ENCODE measurements at places on chromosomes 1 and 21.
A peak's percentile ranks its signal among the peaks of the same experiment; 100 is the strongest.

DNA sequence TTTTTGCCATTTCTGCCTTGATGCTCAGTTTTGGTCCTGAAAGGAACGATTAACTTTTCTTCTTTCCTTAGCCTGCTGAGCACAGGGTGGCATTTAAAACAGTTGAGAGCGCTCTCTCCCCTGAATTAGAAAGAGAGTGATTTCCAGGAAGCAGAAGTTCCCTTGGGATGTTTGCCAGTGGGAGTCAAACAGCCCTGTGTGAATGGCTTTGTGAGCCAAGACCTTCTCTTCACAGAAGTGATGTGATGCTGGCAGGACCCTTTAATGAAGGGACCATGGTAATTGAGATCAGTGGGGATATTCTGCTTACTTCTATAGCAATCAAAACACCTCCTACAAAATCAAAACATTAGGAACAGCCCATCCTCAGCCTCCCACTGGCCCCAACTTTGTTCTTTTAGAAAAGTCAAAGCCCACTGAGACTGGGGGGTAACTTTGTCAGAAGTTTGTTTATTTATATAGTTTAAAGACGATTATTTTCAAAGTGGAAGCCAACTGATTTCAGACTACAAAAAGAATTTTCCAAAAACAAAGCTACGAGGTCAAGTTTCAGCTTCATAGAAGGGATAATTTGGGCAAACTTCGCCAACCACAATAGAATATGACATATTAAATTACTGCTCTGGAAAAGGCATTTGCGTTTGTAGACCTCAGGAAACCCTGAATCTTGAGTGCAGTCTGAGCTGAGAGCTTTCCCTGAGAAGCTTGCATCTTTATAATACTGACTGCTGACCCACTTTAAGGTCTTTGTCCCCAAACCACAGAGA lies 122.7 kb downstream of the GABPA start:
- no peak for DNase-seq

- DNase-seq = no peak
These were observed 22.9 kb upstream of the DIP2A start for GRCh38 chr21:46435786-46436227.

GRCh38 chr1:61980561-61980960 lies 214.1 kb upstream of the L1TD1 start:
- DNase-seq = no peak

GRCh38 chr1:34427170-34427569 lies 250.5 kb downstream of the C1orf94 start:
- DNase-seq = no peak

GRCh38 chr1:112935461-112936111 lies 20.4 kb downstream of the SLC16A1 start:
- no peak for DNase-seq

GRCh38 chr1:180176965-180177364 lies 22.3 kb downstream of the QSOX1 start:
- DNase-seq = no peak

- DNase-seq = no peak
These were observed 6.3 kb upstream of the GPR25 start for GRCh38 chr1:200866521-200866920.

GRCh38 chr1:44014365-44015104 lies 16.7 kb downstream of the SLC6A9 start:
- no peak for DNase-seq

DNA sequence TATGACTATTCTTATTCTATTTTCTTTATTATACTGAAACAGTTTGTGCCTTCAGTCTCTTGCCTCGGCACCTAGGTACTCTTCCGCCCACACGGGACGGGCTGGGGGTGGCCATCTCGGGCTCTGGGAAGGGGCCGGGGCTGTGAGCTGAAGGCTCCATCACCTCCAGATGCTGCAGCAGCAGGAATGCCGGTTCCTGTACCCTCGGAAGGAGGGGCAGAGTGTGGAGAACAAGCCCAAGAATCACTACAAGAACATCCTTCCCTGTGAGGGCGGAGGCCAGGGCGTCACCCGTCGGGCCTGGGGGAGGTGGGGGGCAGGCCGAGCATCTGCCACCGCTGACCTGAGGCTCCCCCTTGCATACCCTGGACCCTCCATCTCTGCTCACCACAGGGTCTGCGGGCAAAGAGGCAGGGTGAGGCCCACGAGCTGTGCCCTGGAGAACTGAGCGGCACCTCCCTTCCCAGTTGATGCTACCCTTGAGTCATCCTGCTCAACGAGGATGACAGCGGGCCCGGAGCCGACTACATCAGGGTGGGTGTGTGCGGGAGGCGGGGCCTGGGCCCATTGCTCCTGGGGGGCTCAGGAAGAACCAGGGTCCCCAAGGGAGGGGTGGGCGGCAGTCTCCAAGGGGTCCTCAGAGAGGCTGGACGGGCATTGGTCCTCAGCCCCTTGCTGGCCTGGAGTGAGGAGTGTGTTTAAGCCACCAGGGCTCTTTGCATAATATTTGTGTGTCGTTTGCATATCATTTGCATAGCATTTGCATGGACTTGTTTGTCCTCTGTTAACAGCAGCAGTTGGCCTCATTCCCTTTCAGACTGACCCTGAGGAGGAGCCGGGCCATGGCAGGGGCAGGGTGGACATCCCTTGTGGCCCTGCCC lies 7.5 kb downstream of the RNF223 start:
- peak; percentile 38 for DNase-seq

GRCh38 chr1:156423422-156424352 lies 54.7 kb downstream of the RHBG start:
- no peak for DNase-seq

- peak; percentile 64 for DNase-seq
These were observed 38.5 kb upstream of the TDRD10 start for GRCh38 chr1:154463512-154463990.

GRCh38 chr1:161839591-161839990 lies 73.5 kb downstream of the ATF6 start:
- DNase-seq = no peak

GRCh38 chr1:15625056-15625917 lies 8.0 kb downstream of the DDI2 start:
- no peak for DNase-seq

DNA sequence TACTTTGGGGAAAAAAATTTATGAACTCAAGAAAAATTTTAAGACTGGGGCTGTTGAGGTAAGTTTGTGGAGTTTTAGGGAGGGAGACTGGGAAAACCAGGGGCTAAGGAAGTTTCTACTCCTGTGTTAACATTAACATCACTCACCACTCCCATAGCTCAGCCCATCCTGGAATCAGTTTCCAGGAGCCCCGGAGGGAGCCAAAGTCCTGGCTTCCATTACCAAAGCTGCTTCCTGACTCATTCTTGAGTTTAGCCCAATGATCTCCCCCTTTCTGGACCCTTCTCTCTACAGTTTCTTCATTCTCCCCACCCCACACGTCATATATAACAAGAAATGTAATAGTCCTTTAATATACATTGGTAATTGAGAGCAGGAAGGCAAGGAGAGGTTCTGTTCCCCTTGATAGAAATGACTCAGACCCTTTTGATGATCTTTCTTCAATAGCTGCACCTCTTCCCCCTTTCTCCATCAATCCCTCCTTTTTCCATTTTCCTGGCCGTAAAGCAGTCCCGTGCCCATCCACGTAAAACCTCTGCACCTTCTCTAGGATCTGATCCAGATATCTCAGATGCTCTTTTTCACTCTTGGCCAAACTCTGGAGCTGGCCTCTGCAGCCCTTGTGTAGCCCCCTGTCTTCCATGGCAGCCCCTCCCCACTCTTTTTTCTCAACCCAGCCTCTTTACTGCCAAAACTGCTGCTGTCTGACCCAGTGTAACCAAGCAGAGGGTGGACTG lies 4.6 kb upstream of the PIAS3 start:
- no peak for DNase-seq

GRCh38 chr1:204225841-204226735 lies 12.3 kb upstream of the GOLT1A start:
- DNase-seq = no peak

- no peak for DNase-seq
These were observed 27.8 kb downstream of the ZBTB17 start for GRCh38 chr1:15948091-15948591.

- DNase-seq = no peak
These were observed 113.4 kb upstream of the RAVER2 start for GRCh38 chr1:64631346-64632034.

GRCh38 chr21:14889080-14889810 lies 175.6 kb downstream of the NRIP1 start:
- no peak for DNase-seq

GRCh38 chr1:201916649-201917249 lies 28.1 kb downstream of the SHISA4 start:
- DNase-seq = no peak

- no peak for DNase-seq
These were observed 54.5 kb upstream of the FGGY start for GRCh38 chr1:59242370-59242769.

GRCh38 chr1:171984850-171985485 lies 143.7 kb downstream of the DNM3 start:
- peak; percentile 45 for DNase-seq

- DNase-seq = no peak
These were observed 52.1 kb downstream of the MIGA1 start for GRCh38 chr1:77831566-77831965.

DNA sequence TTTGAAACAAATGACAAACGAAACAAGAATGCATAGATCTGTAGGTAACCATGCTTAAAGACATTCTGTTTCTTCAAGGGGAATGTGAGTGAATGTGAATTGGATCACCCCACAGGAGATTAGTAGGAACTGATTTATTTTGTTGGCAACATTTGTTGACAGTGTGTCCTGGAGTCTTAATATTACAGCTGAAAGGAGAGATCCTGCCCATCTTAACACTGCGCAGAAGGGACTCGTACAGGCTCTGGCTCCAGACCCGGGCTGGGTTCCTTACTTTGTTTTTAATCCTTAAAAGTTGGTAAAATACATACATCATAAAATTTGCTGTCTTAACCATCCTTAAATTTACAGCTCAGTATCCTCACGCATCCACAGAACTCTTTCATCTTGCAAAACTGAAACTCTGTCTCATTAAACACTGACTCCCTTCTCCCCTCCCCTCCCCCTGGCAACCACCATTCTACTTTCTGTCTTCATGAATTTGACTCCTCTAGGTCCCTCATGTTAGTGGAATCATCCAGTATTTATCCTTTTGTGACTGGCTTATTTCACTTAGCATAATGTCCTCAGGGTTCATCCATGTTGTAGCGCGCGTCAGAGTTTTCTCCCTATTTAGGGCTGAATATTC lies 74.1 kb downstream of the GALNT2 start:
- DNase-seq = no peak

- no peak for DNase-seq
These were observed 126.2 kb downstream of the SIK1 start for GRCh38 chr21:43300496-43301408.

DNA sequence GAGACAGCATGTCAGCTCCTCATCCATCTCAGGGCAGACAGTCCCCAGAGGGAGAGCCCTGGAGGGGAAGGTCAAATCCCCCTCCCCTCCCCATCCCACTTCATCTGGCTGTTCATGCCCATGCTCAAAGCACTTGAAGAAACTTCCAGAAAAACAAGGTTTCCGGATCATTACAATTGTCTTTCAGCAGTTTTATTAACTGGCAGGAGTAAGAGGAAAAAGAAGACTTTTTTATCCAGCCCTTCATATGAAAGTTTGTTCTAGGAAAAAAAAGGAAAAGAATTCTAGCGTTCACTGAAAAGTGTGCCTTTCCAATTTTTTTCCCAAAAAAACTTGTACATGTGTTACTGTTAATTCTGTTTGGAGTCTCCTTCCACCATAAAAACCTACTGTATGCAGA lies 145.7 kb upstream of the TIAM1 start:
- DNase-seq = no peak
